Hematopoietic multipotent progenitor cell (in vitro differentiated cells): ENCODE measurements at places on chromosomes 6 and 20.

GRCh38 chr6:109687271-109687761 lies 3.7 kb downstream of the AK9 start:
- no peak for DNase-seq

DNA sequence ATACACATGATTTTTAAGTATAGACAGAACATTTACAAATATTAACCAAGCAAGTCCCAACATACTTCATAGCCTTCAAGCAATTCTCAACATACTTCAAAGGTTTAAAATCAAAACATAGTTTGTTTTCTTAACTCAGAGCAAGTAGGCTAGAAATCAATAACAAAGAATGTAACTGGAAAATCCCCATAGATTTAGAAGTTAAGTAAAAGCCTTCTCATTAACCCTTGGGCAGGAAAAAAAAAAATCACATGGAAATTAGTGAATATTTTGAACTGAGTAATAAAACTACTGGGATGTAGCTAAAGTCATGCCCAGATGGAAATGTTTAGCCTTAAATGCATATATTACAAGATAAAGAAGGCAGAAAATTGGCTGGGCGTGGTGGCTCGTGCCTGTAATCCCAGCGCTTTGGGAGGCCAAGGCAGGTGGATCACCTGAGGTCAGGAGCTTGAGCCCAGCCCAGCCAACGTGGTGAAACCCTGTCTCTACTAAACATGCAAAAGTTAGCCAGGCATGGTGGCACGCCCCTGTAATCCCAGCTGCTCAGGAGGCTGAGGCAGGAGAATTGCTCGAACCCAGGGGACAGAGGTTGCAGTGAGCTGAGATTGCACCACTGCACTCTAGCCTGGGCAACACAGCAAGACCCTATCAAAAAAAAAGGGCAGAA lies 316.1 kb downstream of the TAF4 start:
- no peak for DNase-seq

DNA sequence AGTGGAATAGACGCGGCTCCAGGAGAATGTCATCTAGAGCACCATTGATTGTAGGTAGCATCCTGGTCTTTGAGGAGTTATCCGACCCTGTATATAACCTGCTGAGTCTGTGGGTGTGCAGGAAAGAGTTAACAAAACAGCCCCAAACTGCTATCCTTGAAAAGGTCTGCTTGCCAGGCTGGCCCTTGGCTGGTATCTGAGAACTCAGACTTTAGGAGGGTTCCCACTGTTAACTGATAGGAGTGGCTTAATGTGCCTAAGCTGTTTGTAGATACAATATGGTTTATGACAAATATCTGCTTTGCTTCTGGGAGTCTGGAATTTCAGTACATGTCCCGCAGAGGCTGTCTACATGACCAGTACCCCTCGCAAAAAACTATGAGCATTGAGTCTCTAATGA lies 27.6 kb upstream of the MCUR1 start:
- DNase-seq = no peak

DNA sequence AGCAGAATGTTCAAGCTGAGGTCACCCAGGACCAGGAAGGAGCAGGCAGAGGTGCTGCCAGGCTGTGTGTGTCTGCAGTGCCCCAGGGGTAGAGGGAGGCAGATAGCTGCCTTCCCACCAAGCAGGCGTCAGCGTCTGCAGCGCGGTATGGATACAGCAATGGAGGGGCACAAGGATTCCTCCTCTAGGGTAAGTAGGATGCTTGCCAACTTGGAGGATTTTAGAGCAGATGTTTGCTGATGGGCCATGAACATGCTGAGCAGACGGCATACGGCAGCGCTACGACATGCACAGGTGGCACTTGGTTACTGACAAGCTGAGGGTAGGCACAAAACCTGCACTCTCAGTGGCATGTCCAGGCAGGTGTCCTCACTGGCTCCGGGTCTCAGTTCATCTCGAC lies 48.1 kb downstream of the PSMG4 start:
- no peak for DNase-seq

GRCh38 chr6:25895771-25896170 lies 21.7 kb upstream of the SLC17A3 start:
- no peak for DNase-seq

- DNase-seq = no peak
These were observed 14.2 kb upstream of the LPA start for GRCh38 chr6:160678230-160678629.

- no peak for DNase-seq
These were observed 48.7 kb upstream of the ARMH2 start for GRCh38 chr6:24847402-24847801.
